Activated CD4-positive, CD25-positive, alpha-beta regulatory T cell (primary cell): ENCODE measurements at places on chromosomes 7 and 10.

- no peak for DNase-seq
These were observed 12.3 kb downstream of the STX1A start for GRCh38 chr7:73707045-73707631.

GRCh38 chr10:62096256-62096933, 172.2 kb downstream of the RTKN2 start:
- no peak for DNase-seq

GRCh38 chr7:137324796-137325696, 18.5 kb downstream of the PTN start:
- no peak for DNase-seq

DNA sequence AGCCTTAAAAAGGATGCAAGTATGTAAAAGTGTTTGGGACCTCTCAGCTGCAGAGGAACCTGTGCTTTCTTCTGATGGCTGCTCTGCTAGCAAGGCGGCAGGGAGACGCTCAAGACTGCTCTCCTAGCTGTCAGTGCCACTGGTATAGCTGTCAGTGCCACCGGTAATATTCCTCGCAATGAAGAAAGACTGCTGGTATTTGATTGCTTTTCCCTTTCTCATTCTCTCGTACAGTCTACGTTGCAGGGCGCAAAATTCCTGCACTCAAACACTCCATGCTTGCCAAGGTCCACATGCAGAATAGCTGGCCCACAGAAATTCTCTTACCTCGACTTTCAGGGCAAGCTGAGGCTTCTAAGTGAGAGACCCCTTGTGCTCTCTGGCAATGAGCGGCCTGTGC, 432.6 kb upstream of the KLF6 start:
- DNase-seq = no peak

DNA sequence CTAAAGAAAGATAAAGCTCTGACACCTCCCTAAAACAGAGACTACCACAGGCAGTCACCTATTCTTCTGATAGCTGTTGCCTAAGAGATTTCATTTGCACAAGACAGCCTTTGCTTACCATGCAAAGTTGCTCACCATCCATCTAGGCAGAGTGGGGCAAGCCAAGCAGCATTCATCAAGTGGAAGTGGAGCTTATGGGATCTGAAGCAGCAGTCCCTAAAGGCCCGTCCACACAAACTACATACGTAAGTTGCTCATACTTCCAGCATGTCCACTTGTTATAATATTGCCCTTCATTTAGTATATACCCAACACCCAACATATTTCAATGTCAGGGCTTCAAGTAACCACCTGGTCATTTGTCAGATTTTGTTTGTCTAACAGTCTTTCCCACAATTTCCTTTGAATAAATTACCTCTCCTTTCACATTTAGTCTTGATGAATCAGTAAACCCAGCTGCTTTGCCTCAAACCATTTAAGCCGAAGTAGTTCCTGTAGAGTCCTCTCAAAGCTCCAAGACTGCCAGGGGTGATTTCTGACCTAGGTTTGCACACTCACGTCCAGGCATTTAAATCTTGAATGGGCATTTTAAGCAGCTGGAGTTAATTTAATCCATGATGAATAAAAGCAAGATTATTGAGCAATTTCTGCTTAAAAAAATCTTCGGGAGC, 67.9 kb downstream of the ATAD1 start:
- DNase-seq = no peak

GRCh38 chr10:62473241-62473640, 99.1 kb downstream of the ZNF365 start:
- DNase-seq = no peak

DNA sequence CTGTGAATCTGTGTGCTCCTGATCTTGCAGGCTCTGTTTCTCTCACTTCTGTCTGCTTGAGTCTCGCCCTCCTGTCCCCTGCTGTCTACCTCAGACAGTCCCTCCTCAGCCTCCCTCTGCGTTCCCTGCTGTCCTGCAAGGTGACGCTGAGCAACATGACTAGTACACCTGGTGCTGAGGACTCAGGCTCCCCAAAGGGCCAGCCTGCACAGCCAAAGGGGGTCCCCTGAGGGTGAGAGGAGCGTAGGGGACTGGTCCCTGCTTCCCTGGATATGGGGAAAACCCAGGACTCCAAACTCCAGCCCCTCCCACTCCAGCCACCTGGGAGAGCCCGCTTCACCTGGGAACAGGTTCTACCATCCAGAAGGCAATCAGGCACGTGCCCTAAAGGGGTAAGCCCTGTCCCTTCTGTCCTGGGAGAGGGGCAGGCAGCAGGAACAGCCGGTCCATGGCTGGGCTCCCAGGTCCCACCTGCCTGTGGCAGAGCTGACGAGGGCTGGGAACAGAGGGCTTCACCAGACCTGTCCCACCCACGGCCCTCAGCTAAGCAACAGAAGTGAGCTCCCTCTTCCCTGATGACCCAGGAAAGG, 156.5 kb downstream of the UBE2H start:
- DNase-seq = no peak

DNA sequence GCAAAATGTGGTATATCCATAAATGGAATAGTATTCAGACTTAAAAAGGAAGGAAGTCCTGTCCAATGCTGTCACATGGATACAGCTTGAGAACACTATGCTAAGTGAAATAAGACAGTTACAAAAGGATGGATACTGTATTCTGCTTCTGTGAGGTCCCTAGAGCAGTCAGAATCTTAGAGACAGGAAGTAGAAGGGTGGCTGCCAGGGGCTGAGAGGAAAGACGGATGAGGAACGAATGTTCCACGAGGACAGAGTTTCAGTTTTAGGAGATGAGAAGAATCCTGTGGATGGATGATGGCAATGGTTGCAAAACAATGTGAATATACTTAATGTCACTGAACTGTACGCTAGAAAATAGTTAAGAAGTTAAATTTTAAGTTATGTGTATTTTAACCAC, 3.8 kb downstream of the PRKCQ start:
- DNase-seq = no peak

DNA sequence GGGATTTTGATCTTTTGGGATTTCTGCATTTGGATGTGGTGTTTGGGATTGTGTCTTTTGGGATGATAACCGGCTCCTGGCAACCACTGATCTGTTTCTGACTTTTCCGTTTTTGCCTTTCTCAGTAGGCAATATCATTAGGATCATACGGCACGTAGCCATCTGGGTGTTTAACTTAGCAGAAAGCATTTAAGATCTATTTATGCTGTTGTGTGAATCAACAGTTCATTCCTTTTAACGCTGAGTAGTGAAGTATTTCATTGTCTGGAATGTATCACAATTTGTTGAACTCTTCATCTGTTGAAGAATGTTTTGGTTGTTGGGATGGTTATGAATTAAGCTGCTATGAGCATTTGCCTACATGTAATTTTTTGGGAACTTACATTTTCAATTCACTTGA, 459.6 kb downstream of the SDK1 start:
- DNase-seq = no peak

- DNase-seq = no peak
These were observed 71.9 kb downstream of the AOAH start for GRCh38 chr7:36652431-36652830.

- no peak for DNase-seq
These were observed 104.6 kb downstream of the HECTD2 start for GRCh38 chr10:91514787-91515186.

- no peak for DNase-seq
These were observed 45.1 kb downstream of the CNNM2 start for GRCh38 chr10:102962951-102963755.

- DNase-seq = no peak
These were observed 312.1 kb downstream of the PRKG1 start for GRCh38 chr10:51386248-51386885.

GRCh38 chr7:94374231-94374630, 20.5 kb upstream of the COL1A2 start:
- DNase-seq = no peak

DNA sequence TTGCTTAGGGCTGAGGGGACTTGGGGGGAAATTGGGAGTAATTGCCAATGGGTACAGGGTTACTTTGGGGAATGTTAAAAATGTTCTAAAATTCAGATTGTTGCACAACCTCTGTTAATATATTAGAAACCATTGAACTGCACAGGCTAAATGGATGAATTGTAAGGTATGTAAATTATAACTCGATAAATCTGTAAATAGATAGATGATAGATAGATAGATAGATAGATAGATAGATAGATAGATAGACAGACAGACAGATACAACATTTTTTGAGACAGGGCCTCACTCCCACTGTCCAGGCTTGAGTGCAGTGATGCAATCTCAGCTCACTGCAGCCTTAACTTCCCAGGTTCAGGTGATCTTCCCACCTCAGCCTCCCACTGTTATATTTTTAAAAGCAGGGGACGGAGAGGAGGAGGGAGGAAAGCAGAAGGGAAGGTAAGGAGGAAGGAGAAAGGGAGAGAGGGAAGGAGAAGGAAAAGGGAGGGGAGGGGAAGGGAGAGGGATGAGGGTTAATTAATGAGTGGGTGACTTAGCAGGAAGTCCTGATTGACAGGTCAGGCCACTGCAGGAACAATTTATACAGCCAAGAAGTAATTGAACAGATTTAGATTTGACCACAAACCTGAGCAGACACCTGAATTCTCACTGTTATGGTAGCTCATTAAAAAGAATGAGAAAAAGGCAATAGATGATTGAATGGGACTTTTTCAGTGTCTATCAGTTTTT, 38.7 kb downstream of the AOC1 start:
- no peak for DNase-seq

DNA sequence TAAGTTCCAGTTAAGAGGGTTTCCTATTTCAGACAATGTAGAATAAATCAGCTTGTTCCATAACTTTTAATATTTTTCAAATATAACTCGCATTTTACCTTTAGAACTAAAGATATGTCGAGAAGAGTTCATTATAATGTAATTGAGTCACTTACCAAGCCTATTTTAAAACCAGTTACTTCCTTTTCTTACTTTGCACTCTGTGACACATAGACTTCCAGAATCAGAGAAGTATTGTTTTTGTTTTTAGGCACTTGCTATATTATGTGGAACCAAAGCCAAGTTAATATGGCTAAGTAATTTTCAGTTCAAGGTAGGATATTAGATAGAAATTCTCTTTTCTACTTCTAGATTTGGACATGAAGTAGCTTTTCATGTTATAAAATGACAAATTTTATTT, 182.7 kb upstream of the PRPS1L1 start:
- DNase-seq = no peak

- no peak for DNase-seq
These were observed 282.7 kb upstream of the SEMA3D start for GRCh38 chr7:85469446-85470010.

DNA sequence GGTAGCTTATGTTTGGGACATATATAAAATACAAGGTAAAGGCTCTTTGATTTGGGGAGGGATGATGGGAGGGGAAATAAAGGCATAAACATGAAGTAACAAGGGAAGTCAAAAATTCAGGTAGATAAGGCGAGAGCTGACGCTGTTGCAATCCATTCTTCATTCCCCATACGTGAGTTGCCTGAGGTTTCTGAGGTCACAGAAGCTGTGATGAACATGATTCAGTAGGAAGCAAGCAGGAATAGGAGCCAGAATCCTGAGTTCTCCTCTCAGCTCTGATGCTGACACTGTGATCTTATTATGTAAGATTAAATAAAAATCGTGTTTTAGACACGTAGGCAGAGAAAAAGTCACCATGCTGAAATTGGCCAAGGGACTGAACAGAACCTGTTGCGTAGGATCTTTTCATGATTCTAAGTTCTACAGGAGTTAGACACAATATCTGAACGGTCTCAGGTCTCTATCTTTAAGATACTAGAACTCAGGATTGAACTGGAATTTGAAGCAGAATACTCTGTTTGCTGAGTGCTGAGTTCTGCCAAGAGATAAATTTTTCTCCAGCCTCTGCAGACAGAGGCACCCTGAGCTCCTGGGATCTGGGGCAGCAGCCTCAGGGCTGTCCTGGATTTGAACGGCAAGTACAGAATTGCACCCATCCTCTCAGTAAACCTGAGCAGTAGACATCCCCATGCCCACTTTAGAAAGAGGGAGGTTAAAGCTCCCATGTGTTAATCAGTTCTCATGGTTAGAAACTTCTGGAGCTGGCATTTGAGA, 21.0 kb downstream of the KLF6 start:
- no peak for DNase-seq

DNA sequence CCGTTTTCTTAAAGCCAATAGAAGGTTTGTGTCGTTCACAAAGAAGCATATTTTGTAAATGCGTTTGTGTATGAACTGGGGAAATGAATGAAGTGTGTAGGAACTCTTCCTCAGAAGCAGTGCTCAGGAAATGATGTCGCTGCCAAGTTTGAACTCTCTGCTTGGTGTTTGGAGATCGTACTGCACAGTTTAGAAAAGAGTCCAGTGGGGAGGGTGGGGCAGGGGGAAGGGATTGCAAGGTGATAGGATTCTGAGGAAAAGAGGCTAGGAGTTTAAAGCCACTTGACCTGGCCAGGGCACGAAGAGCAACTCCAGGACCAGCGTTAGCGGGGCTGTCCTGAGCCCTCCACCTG, 122.2 kb downstream of the CUBN start:
- DNase-seq = no peak

GRCh38 chr7:113013761-113014449, 72.7 kb downstream of the GPR85 start:
- no peak for DNase-seq

DNA sequence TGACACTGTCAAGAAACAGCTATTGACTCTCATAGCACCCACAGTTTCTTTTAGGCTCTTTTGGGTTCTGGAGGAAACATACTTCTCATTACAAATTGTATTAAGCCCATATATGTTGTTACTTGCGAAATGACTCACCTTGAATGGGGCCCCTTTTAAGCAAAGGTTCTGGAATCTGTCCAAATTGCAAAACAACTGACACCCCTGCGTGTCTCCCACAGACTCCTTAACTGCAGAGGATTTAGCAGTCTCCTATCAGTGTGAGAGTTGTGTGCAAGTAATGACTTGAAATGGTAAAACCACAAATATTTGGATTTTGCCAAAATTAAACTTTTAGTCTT, 192.3 kb downstream of the DNAJC1 start:
- no peak for DNase-seq

DNA sequence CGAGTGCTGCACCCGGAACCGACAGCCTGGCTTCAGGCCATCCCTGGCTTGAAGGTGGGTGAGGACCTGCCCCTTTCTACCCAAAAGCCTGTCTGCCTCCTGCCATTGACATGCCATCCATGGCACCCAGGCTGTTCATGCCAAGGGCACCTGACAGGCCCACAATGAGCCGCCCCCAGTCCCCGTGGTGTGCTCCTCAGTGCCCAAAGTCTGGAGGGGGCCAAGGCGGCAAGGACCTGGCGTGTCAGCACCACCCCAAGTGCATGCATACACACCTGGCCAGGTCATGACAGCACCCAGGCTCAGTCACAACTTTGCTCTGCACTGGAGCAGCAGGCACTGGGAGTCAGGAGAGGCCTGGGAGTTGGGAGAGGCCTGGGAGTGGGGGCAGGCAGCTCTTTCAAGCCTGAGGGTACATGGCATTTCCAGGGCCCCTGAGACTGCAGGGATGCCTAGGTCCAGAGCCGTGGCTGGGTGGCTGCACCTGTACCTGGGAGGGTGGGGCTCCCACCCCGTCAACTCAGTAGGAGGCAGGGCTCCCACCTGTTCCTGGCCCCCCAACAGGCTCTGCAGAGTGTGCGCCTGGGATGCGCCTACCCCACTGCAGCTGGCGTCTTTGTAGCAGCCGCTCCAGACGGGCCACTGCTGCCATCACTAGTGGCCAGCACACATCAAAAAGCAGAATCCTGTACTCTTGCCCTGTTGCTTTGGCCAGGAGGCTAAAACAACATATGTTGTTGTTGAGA, 71.7 kb downstream of the ZNF467 start:
- no peak for DNase-seq
